ENCODE measurements at places on chromosomes 6 and 20.

GRCh38 chr6:30847971-30848436 is 36.3 kb upstream of the DDR1 start:
- DNase-seq = no peak

DNA sequence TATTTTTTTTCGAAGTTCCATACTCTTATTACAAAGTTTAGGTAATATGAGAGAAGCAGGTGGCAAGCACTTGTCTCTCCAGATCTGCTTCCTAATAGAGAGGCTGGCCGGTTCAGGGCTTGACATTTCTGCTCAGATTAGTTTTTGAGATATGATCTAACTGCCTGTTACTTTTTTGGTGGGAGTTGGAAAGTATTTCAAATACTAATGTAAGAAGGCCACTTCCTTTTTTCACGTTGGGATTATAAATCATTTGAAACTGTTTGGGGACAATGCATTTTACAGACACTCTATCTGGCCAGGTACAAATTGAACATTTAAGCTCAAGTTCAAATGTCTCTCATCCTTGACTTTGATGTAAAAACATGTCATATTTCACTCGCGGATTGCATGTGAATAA is 222.1 kb upstream of the SULF2 start:
- no peak for DNase-seq

- no peak for DNase-seq
Measured at GRCh38 chr6:21181866-21182265, 411.7 kb upstream of the SOX4 start.

DNA sequence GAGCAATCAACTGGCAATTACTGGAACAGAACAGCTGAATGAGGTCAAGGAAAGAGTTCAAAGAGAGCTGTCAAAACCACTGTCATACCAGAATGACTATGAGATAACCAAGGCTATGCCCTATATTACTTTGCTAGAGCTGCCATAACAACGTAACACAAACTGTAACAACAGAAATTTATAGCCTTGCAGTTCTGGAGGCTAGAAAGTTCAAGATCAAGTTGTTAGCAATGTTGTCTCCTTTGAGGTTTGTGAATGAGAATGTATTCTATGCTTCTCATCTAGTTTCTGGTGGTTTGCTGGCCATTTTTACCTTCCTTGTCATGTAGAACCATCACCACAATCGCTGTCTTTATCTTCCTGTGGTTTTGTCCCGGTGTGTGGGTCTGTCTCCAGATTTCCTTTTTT is 1323.0 kb upstream of the GJE1 start:
- DNase-seq = no peak

GRCh38 chr20:45456632-45457031 is 12.9 kb upstream of the WFDC2 start:
- no peak for DNase-seq
